ENCODE measurements at places on chromosomes 11 and 22.

- no peak for DNase-seq
These were observed 69.3 kb upstream of the CLTCL1 start for GRCh38 chr22:19360862-19361261.

- DNase-seq, result no peak
These were observed 1469.0 kb downstream of the LRRC4C start for GRCh38 chr11:39990421-39990831.

- DNase-seq, result no peak
These were observed 83.1 kb downstream of the OR5AK2 start for GRCh38 chr11:57071829-57072228.

DNA sequence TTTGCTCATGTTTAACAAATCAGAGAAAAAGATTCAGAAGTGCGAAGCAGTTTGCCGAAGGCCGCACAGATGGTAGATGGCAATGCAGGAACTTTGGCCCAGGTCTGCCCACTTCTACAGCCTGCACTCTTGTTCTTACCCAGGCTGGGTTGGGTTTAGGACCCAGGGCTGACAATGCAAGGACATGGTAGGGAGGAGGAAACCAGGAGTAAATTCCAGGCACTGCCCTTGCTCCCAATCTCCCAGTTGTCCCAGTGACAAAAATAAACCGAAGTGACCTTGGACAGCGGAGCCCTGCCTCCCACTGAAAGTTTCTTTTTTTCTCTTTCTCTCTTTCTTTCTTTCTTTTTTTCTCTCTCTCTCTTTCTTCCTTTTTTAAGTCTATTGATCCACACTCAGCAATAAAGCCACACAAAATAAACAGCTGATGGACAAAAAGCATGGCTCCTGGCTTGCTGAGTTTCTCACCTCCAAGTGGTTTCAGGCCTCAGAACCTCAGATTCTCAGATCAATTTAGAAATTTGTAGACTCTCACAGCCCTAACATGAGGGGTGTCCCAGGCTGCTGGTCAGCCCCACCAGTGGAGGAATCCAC is 33.5 kb upstream of the FCHSD2 start:
- no peak for DNase-seq

DNA sequence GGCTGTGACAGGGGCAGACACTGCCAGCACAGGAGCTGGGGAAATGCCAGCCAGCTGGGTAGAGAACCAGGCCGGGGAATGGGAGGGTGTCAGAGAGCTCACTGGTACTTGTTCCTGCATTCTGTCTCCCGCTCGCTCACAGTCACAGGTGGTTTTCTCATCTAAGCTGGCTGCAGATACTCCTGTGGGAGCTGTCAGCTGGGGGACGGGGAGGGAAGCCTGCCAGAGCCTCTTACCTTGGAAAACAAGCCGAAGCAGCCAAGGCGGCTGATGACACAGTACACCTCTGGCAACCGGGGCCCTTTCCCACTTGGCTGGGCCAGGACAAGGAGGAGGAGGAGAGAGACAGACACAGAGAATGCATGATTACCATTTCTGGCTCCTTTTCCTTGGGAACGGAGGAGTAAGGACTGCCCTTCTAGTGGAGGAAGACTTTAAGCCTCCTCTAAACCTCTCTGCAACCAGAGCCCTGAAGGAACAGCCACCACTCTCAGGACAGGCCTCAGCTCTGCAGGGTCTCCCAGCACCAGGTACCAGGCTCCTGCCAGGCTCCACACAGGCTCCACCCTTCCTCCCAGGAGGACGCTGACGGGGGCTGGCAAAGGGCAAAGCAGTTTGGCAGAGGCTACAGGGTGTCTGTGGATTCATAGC is 25.1 kb downstream of the RPL27A start:
- DNase-seq, result no peak

- peak; percentile 44 for DNase-seq
These were observed 869 bp upstream of the EIF4ENIF1 start for GRCh38 chr22:31490496-31490925.

GRCh38 chr11:68950270-68950669 is 30.5 kb downstream of the MRGPRD start:
- no peak for DNase-seq

- no peak for DNase-seq
These were observed 49.5 kb downstream of the TTC28 start for GRCh38 chr22:28630177-28630574.
